Stimulated activated CD4-positive, alpha-beta T cell treated with anti-CD3 and anti-CD28 coated beads, Interleukin-15, amount 100 ng/mL, for 48 hours (primary cell): ENCODE measurements at places on chromosomes 12 and 14.

GRCh38 chr12:46523863-46524770, 151.5 kb upstream of the SLC38A2 start:
- DNase-seq: peak; percentile 38

- no peak for DNase-seq
Measured at GRCh38 chr12:89927226-89927698, 218.6 kb upstream of the ATP2B1 start.

GRCh38 chr14:102293781-102294180, 11.2 kb downstream of the MOK start:
- DNase-seq: no peak

GRCh38 chr14:67527756-67528155, 5.3 kb upstream of the PLEKHH1 start:
- no peak for DNase-seq

- DNase-seq: no peak
Measured at GRCh38 chr12:103806803-103807202, 34.2 kb downstream of the NT5DC3 start.

DNA sequence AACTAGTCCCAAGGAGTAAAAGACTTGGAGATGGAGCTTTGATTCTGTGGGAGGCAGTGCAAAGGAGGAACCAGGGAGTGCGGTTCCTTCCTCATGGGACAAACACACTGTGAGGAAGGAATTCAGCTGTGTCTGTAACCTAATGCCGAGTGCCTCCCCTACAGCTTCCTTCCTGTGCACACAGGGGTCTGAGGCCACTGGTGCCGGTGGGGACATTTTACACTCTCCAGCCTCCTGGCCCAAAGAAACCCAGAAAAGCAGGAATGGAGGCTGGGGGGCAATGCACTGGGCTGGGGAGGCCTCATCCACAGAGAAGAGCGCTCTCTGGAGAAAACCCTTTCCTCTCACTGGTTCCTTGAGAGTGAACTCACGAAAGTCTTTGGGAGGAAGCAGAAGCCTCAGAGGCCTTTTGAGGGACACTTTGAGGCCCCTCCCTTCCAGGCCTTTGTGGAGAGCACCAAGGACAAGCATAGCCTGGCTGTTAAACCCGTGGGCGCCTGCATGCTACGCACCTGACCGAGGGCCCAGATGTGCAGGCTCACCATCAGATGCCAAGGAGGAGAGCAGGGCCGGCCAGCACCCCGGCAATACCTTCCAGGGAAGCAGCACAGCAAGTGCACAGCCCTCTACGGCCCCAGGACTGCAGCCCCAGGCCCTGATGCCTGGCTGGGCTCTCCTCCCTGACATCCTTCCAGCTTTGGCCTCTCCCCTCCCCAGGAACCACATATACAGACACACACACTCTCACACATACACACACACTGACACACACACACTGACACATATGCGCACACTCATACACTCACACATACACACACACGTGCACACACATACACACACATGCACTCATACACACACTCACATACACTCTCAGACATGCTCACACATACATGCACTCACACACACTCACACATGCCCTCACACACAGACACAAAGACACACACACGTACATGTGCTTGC, 52.0 kb downstream of the NFKBIA start:
- no peak for DNase-seq

- DNase-seq: no peak
Measured at GRCh38 chr12:46439793-46440511, 67.4 kb upstream of the SLC38A2 start.

GRCh38 chr14:90890322-90891020, 74.2 kb upstream of the TTC7B start:
- DNase-seq: no peak

GRCh38 chr12:69903548-69903947, 78.5 kb downstream of the MYRFL start:
- no peak for DNase-seq

- no peak for DNase-seq
Measured at GRCh38 chr12:1994429-1995143, 9.7 kb downstream of the DCP1B start.

DNA sequence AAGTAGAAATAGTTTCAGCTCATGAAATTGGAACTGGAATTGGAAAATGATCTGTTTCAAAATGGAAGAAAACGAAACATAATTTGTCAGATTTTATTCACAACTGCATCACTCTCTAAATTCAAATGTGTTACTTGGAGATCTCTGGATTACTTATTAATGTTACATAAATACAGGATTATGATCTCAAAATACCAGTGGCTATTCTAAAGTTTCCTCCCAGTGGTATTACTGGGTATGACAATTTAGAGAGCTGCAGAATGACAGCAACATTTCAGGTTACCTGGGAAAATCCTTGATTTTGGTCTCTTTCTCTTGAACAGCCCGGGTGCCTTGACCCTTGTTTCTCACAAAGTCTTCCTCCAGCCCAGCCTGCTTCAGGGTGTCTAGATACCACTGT, 14.2 kb downstream of the FAM161B start:
- no peak for DNase-seq

DNA sequence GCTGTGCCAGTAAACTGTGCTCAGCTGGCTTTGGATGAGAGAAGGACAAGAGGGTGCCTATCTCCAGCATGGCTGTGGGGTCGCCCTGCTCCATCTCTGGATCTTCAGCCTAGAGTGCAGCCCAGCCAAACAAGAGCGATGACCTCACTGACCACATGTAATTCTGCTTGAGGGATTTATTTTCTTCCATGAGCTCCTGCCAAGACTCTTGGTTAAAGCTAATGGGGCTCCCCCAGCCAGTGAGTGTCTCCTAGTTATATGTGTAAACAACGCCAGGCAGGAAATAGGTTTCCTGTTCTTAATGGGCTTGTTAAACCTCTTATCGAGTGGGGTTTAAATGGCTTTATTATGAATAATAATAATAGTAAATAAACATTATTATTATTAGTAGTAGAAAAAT, 397.2 kb downstream of the NRXN3 start:
- DNase-seq: no peak

GRCh38 chr12:57236201-57236924, 6.9 kb downstream of the SHMT2 start:
- DNase-seq: no peak

GRCh38 chr12:106980944-106981343, 6.0 kb downstream of the MTERF2 start:
- no peak for DNase-seq

DNA sequence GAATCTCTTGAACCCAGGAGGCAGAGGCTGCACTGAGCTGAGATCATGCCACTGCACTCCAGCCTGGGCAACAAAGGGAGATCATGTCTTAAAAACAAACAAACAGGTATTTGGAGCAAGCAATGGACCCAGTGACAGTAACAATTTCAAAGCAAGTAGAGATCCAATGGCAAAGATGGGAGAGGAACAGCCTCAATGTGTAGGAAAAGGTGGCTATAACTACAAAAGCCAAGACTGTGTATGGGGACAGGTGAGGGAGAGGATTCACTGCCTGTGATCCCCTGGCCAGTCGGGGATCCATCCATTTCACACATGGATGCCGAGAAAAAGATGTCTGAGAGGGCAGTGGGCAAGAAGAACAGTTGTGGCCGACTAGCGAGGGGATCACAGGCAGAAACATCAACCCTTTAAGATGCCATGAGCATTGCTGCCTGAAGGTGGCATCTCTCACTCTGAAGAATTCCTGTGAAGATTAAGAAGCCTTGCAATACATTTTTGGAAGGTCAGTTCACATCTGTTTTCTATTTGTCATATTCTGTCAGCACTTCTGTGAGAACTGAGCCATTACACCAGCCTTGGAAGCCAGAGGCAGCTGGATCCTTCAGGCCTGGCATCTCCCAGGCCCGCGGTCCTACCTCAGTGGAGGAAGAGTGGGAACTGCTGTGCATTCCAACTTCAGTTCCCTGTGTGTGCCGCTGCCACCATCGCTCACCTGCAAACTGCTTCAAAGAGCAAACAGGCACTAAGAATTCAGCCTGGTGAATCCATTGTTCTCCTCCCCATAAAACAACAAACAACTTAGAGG, 54.5 kb upstream of the FRS2 start:
- no peak for DNase-seq

GRCh38 chr12:121839993-121840761, 18.5 kb downstream of the HPD start:
- DNase-seq: no peak

- no peak for DNase-seq
Measured at GRCh38 chr14:65555358-65555757, 142.8 kb downstream of the FUT8 start.

- no peak for DNase-seq
Measured at GRCh38 chr14:97267509-97267908, 470.3 kb downstream of the VRK1 start.

DNA sequence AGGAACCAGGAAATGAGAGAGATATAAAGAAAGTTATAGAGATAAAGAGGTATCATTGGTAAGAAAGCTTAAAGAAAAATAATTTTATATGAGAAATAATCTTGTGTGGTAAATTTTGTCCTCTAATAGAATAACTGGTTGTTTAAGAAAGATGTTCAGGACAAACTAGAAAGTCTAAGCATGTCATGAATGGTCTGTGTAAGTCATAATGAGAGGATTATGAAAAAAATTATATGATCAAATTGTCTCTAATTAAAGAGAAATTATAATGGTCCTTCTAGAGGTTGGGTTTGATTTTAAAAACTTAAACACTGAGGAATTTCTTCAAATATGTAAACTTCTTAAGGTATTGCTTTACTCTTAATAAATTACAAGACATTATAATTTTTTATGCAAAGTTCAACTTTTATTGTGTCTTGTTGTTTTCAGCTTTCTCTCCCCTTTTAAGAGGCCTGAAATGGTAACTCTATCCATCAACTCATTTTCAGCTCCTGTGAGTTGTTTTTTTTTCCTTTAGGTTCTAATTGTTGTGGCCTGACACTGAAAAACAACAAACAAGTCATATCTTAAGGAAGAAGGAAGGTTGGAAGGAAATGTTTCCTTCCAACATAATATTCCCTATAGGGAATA, 88.2 kb upstream of the CNOT2 start:
- no peak for DNase-seq

- DNase-seq: no peak
Measured at GRCh38 chr14:37650356-37651037, 55.1 kb downstream of the TTC6 start.

GRCh38 chr14:59274991-59275391, 86.5 kb downstream of the DAAM1 start:
- no peak for DNase-seq

- DNase-seq: no peak
Measured at GRCh38 chr12:19657118-19657731, 217.9 kb downstream of the AEBP2 start.

DNA sequence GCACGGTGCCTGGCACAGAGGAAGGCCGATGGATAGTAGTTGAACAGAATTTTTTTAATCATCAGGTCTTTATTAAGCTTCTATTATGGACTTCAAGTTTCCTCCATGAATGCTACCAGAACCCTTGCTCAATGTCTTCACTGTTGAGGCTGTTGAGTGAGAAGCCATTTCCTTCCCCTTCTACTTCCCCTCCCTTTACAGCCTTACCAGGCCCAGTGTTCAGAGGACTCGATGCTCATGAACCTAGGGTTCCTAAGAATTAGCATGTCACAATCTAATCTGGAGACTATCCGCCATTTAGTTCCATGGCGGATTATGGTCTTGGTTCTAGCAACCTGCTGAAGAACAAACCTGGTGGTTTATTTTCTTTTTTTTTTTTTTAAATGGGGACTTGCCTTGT, 17.7 kb downstream of the ETV6 start:
- no peak for DNase-seq

GRCh38 chr12:45425426-45425825, 209.5 kb downstream of the ANO6 start:
- DNase-seq: no peak

DNA sequence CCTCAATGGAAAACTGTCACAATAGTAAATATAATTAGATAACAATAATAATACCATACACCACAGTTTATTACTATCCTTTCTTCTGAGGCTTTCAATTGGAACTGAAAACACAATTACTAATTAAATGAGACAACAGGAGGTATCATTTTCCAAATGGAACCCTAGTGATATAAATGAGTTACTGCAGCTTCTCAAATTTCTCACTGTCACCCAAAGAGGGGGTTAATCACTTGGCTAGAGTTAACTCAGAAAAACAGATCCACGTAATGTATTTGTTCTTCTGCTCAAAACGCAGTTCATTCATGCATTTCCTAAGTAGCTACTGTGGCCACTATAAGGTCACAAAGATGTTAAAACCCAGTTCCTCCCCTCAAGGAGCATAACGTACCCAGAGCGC, 120.9 kb upstream of the FOXN3 start:
- no peak for DNase-seq

DNA sequence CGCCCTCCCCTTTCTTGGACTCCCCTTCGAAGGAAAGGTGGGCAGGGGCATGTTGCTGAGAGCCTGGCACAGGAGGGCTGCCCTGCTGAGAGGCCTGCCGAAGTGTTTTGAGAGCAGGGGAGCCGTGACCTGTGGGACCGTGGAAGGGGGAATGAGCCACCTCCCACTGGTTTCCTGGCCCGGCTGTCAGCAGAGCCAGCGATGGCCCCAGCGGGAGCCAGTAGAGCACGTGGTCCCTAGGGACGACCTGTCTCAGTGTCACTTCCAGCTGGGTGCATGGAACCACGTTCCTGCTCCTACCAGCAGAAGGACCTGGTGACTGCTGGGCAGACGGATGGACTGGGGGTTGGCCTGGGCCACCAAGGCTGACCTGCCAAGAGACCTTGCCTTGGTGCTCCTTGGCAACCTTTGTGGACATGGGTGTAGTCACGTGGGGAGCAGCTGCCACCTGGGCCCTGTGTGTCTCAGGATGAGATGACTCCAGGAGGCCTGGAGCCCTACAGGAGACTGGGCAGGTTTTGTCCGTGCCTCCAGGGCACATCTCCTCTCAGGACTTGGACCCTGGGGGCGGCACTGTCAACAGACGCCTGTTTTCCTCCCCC, 34.6 kb downstream of the BEGAIN start:
- no peak for DNase-seq

- no peak for DNase-seq
Measured at GRCh38 chr12:132089407-132089910, 54.7 kb downstream of the DDX51 start.

DNA sequence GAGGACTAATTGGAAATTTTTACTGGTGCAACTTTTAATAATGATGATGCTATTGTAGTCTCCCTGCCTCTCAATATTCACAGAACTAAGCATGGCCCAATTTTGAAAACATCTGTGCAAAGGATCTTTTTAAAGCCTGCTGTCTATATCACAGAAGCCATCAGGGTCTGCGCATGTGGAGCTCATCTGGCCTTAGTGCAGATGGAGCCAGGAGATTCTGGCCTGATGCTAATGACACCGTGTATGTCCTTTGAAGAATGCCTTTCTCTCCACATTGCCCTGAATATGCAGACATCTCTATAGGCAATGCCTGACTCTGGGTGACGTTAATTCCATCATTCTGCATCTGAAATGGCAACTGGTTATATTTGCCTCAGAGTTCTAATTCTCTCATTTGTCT, 1205.9 kb downstream of the AACS start:
- DNase-seq: no peak

DNA sequence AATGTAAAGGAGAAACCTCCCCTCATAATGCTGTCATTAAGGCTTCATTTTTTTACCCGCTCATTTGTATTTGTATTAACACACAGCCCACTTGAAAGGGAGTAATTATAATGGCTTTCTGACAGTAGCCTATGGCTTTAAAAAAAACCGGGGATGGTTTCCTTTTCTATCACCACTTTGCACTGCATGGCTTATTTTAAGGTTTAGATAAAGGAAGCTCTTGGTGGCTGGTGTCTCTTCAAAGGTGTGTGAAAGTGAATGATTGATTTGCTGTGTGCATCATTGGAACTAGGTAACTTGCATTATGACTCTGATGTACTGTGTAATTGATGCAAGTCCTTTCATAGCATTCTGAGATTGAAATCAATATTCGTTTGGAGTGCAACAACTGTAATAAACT, 80.7 kb downstream of the NPAS3 start:
- no peak for DNase-seq

GRCh38 chr12:75722714-75723200, 211.3 kb upstream of the KRR1 start:
- DNase-seq: no peak
